Substantia nigra (tissue), 51 donors: ENCODE measurements at places on chromosomes 4 and X.

DNA sequence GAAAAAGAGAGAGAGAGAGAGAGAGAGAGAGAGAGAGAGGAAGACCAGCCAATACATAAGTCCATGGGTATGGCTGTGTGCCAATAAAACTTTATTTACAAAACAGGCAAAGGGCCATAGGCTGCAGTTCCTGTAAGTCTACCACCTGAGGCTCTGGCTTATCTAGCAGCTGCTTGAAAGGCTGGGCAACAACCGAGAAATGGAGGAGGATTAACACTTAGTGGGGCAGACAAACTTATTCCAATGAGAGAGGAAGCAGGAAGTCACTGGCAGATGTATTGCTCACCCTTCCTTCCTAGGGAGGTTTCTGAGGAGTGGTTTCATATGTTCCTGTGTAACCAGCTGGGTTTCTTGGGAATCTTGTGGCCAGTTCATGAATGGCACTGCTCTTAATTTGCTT, 4.7 kb upstream of the GPR143 start:
- DNase-seq = no peak

DNA sequence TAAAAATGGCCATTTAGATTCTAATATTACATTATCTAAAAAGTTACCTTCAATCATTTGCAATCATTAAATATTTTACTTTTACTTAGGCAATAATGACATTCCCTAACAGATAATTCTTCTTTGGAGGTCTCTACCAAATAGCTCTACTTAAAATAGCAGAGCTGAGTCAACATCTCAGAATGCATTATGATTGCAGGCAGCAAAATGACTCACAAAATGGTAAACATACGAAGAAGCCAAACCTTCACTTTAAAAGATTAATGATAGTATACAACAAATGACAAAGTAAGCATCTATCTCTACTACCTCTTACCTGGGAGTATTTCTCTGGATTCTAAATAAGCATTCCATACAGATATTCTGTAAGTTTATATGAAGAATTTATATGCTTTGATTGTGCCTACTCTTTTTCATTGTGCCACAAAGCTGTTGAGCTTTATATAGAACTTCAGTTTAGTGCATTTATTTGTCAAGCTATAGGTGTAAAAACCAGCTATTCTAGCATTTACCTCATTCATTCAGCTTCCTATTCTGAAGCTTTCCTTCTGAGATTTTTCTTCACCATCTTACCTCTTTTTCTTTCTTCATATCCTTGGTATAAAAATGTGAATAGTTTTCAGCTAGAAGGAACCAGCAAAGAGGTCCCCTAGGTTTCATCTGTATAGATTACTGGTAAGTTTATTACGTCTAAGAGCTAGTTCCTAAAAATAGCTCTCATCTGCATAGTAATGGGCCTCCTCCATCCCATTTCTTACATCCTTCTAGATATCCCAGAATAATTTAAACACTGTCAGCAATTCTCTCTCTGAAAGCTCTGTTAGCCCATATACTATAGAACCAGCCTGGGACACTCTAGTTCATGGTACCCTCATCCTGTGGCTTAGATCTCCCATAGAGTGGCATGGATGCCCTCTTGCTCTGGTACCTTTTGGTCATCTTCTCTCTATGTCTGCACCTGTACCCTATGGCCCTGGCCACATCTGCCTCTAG, 17.2 kb upstream of the SPCS3 start:
- DNase-seq = no peak

GRCh38 chr4:37879365-37879764, 11.5 kb upstream of the TBC1D1 start:
- no peak for DNase-seq

GRCh38 chrX:69082753-69083150, 82.5 kb downstream of the PJA1 start:
- DNase-seq = no peak

GRCh38 chr4:52991472-52991871, 129.4 kb downstream of the RASL11B start:
- no peak for DNase-seq

- DNase-seq = no peak
Measured at GRCh38 chr4:48064349-48064748, 47.8 kb downstream of the NIPAL1 start.

DNA sequence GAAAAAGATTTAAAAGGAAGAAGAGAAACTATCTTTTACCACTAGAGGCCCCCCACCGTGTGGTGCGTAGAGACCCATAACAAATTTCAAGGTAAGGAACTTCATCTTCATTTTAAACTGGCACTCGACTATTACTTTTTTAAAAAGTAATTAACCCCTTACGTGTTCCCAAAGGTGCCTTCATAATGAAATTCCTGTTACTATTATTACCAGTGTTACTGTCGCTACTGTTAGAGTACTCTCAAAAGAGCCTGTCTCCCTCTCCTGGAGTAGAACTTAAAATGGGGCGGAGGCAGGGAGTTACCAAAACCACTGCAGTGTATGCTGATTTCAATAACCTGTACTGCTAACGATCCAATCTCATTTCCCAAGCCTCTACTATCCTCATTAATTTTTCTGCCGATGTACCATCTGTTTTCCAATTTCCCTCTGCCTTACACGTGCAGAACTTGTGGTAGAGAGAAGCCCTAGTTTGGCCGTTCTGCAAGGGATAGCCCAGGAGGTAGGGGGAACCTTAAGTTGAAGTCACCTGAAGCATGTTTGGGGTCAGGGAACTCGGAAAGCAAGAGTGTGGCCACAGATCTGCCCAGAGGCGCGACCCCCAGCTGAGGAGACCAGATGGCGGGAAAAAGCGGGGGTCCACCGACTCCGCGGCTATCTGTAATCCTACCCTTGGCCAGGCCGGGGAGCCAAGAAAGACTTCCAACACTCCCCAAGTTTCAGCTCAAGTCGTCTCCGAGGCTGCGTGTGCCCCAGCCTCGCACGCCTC, 720 bp upstream of the STK26 start:
- DNase-seq = no peak

DNA sequence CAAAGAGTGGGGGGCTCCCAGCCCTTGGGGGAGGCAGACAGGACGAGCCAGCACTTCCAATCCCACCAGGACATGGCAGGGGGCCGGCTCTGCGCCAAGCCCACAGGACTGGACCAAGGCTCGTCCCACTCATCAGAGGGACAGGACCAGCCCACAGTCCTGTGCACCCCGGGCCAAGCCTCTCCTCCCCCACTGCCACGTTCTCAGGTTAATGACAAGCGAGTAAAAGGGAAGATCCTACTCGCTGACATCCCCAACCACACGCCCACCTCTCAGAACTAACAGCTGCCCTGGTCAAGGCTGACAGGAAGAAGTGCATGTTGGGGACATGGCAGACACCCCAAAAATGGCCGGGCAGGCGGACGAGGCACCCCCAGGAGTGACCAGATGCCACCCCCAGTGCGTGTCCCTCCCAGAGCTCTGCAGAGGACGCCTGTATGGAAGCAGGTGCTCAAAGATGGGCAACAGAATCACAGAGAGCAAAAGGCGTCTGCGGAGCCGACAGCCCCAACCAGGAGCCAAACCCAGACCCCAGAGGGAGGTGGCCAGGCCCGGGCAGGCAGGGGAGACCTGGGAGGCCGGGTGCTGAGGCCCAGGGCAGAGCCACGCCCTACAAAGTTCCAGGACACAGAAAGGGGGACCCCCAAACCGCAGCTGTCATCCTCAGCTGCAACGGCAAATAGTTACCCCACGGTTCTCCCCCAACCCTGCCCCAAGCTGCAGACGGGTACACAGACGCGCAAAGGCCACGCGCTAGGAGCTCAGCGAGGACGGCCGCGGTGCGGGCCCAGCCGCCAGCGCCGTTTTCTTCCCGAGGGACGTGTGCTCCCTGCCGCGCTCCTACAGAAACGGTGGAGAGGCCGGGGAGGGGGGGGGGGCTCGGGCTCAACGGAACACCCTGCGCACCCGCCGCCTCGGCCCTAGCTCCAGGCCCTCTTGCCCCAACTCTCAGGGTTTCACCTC, 1.7 kb downstream of the CTBP1 start:
- DNase-seq = no peak

- no peak for DNase-seq
Measured at GRCh38 chr4:119693126-119693525, 64.5 kb upstream of the PDE5A start.

DNA sequence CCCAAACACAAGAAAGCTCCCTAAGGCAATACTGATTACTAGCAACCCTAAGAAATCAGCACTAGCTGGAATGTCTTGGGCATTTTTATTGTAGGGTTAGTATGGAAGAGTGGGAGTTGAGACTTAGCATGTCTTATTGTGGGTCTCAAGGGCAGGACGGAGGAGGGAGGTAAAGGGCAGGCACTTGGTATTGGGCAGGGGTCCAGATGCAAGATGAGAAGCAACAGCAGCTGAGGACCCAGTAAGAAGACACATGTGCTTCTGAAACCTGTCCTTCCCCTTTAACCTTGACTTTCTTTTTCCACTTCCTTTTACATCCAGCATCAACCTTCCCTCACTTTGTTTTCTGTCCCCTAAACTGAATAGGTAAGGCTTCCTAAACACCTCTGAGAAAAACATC, 37.4 kb downstream of the LARP7 start:
- no peak for DNase-seq

DNA sequence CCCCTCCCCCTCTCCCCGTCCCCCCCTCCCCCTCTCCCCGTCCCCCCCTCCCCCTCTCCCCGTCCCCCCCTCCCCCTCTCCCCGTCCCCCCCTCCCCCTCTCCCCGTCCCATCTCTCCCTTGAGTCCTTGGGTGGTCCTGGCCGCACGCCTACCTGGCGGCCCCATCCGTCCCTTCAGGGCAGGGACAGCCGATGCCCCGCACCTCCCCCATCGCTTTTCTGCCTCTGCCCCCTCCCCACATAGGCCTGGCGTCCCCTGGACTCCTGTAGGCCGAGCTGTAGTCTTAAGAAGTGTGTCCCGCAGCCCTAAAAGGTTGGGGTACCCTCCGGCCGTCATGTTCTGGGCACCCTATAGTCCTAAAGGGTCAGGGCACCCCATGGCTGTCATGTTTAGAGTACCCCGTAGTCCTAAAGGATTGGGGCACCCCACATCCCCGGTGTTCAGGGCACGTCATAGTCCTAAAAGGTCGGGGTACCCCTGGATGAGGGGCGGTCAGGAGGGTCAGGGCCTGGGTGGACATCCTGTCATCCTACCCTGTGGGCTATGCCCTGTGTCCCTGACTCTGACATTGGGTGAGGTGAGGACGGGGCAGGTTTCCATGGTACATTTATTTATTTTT, 10.8 kb upstream of the GTPBP6 start:
- no peak for DNase-seq

DNA sequence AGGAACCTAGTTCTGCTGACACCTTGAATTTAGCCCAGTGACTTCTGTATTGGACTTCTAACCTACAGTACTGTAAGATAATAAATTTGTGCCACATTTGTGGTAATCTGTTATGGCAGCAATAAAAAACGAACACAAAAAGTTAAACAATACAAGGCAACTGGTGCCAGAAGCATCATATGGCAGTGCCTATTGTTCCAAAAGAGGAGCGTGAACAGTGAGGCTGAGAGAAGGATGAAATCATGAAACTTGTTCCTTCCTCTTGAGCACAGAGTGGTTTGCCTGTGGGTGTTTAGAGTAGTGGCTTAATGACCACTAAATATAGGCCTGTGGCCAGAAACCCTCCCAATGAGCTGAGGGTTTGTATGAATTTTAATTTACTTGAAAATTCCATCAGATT, 69.7 kb upstream of the PGRMC2 start:
- no peak for DNase-seq

DNA sequence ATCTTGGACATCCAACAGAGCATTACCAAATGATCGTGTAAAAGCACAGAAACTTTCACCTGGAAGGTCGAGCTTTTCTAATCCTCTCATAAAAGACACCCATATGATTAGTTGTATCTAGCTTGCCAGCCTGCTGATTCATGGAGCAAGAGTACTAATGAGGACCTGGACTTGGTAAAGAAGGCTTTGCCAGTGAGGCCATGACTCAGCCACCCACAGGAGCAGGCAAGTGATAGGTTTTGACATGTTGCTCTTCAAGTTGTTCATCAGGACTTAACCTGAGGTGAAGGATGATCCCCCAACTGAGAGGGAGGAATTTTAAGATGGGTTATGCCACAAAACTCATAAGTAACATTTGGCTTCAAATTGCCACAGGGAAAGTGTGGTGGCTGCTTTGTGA, 24.7 kb upstream of the EPGN start:
- no peak for DNase-seq

DNA sequence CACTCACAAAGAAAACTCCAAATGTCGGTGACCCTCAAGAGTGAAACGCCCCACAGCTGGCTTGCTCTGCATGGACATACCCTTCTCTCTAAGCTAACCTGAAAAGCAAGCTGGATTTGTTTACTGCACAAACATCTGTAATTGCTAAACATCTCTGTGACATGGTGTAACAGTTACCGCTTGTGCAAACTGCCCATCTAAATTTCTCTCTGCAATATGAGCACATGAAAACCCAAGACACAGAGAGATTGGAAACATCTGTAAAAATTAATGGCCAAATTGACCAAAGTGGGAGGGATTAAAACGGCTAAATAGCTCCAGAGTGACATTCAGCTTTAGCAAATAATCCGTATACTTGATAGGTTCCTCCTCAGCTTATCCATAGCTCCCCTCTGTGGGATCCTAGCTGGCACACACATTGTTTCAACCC, 155.0 kb upstream of the MAP3K15 start:
- DNase-seq = no peak

DNA sequence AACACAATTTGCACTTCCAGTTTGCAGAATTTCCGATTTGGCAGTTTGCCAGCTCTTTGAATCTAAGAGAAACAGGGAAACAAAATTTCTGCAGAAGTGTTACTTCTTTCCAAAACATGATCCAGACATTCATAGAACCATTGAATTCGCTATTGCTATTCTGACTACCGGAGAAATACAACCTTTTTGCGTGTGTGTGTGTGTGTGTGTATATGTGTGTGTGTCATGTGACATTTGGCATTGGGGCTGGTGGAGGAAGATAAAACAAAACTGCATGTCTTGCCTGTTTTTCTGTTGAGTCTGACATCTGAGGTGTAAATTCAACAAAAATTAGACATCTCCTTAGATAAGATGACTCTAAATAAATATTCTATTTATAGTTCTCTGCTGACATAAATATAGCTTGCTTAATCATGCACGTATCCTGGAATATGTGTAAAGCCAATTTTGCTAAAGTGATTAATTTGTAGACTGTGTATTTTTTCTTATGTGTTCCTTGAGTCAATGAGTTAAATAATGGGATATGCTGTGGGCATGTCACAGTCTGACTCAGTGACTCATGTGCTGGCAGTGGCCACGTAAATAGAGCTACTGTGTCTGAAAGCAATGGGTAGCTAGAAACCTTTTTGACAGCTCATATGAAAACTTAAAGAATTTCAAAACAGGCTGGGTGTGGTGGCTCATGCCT, 98.9 kb downstream of the HPGD start:
- no peak for DNase-seq

DNA sequence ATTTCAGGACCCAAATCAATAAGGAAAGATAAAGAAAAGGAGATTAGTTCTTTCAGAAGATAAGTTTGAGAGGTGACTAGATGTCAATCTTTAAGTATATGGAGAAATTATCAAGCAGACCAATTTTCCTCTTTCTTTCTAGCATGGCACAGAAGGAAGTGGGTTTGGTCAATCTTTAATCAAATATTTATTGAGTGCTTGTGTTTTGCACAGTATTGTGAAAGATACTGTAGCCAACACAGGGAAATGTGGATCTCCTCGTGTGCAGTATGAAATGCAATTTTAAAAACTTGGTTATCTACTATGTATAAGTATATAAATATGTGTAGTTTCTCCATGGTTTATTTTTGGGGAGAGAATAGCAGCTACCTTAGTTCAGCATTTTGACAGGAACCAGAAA, 655.2 kb downstream of the RAPGEF2 start:
- no peak for DNase-seq
